ENCODE measurements at places on chromosomes 7 and 10.

GRCh38 chr7:18693406-18693805 is 197.9 kb downstream of the HDAC9 start:
- DNase-seq, result no peak

DNA sequence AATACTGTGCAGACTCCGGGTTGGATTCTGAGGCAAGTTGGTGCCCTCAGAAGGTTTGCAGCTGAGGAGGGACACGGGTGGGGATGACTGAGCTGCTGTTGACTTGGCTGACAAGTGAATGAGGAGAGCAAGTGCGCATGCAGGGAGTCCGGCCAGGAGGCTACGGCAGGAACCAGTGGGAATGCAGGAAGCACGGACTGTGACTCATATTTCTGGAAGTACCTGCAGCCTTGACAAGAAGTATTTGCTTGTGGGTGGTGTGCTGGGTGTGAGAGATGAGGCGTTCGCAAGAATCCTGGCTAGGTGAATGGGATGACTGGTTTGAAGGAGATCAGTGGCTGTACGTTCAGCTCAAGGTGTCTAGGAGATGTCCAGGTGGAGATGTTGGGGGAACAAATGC is 30.8 kb upstream of the FXYD4 start:
- no peak for DNase-seq

DNA sequence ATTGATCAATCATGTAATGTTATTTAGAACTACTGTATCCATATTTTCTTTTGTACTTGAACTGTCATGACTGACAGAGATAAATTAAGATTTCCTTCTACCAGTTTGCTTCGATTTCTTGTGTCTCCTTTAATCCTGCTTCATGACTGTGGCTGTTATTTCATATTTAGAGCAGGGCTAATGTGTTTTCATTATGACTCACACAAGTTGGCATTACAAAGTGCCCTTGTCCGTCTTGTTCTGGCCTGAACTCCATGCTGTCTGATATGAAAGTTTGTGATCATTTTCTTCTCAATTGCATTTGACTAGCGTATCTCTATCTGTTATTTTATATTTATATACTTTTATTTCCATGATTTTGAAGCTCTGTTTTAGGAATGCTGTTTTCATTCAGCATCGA is 344.1 kb upstream of the PRKCQ start:
- no peak for DNase-seq

DNA sequence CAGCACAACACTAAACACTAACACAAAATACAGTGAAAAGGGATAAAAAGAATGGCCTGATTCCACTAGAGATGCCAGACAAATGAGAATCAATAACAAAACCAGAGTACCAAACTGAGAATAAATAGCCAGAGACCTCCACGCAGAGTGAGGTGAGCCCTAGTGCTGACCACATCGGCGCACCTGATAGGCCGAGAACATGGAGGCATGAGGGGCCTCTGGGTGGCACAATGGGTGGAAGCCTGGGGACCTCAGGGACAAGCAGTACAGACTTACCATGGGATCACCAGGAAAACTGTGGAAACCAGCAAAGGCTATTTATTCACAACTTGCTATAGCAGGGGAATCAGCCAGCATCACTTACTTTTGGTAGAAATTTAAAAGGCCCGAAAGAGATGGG is 1.8 kb upstream of the CSGALNACT2 start:
- no peak for DNase-seq

DNA sequence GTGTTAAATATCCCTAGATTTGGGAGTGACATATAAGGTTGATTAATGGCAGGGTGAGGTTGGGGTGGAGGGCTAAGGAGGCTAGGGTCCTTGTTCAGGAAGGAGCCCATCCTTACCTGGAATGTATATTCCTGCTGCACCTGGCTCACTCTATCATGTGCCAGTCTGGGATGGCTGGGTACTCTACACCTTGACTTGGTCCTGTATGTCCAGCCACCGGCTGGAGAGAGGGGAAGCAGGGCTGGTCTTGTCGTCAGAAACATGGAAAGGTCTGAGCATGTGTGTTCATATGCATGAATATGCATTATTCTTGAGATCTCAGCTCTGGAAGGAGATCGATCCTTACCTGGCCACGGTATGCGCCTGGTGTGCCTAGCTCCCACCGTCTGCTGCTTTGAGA is 33.2 kb downstream of the TMEM270 start:
- no peak for DNase-seq

GRCh38 chr10:121059351-121059750 is 208.2 kb downstream of the WDR11 start:
- no peak for DNase-seq

DNA sequence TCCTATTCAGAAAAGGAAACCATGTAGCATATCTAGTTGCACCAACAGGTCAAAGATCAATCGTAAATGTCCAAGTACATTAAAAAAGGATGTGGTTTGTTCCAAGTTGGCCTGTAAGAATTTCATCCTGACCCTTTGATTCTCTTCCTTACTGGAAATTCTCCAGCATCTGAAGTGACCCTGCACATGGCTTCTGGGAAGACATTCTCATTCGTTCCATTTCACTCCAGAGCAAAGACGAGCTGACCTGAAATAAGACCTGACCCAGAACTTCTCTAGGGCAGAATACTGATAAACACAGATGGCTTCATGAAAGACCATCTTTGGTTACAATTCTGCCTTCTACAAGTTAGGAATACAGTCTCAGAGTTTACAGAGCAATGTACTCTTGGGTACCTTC is 39.8 kb downstream of the ASB4 start:
- DNase-seq, result no peak
